ENCODE measurements at places on chromosomes 13 and 19.

- DNase-seq, result peak; percentile 16
Observed at GRCh38 chr19:10430505-10431253, 10.3 kb downstream of the PDE4A start.

DNA sequence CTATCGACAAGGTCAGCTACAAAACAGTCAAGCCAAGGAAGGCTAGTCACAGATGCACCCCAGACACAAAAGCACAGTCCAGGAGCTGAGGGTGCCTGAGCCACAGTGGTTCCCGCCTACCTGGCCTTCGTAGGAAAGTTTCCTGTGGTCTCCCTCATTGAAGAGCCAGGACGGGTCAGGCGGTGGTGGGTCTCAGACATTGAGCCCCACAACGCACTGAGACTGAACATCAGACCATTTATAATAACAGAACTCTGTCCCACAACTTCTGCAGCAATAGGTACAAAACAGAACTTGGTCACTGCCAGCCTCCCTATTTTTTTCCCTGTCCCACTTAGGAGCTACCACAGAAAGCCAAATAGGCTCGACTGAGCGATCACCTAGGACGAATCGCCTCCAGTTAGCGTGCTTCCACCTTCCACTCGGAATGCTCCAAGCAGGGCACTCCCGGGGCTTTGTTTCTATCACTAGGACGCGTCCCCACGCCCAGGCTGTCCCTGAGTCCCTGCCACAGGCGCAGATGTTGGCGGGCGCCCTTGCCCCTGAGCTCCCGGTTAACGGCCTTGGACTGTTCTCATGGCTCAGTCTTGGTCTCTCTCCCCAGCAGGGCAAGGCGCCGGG is 640 bp upstream of the ZNF544 start:
- no peak for DNase-seq

GRCh38 chr19:49799798-49800376 is 13.2 kb downstream of the FUZ start:
- no peak for DNase-seq

DNA sequence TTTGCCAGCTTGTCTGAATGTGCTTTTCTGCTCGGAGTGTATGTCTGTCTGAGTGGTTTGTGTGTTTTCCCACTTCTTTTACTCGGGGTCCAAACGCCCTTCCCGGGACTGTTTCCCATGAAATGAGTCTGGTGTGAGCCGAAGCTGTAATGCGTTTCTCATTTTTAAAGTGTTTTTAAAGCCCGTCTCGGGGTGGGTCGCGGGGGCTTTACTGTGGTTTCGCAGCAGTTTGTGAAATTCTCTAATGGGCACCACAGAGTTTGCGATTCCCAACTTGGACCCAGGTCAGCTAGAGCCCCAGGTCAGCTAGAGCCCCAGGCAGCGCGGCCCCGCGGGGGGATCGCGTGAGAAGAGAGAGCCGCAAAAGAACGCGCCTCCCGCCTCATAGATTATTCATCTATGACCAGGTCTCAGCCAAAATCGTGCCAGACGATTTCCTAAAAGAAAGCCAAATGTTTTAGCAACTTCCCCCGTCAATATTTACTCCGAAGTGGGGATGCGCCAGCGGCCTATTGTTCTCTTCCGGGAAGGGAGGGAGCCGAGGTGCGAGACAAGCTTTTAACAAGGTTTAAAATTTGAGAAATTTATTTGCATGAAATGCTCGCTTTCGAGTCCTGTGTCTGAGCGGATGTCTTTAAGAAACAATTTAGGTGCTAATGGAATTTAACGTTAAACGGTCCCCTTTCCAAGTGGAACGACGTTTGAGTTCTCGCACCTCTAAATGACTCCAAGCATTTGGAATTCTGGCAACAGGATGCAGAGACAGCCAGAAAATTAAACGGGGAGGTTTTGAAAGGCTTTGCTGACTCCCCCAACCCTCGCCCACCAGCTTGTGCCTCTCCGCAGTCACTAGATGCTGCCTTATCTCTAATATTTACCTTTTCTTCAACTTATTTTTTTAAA is 2.2 kb downstream of the ZIC2 start:
- DNase-seq, result no peak

- DNase-seq, result peak; percentile 100
Observed at GRCh38 chr13:110869805-110870706, 44.8 kb downstream of the ANKRD10 start.

DNA sequence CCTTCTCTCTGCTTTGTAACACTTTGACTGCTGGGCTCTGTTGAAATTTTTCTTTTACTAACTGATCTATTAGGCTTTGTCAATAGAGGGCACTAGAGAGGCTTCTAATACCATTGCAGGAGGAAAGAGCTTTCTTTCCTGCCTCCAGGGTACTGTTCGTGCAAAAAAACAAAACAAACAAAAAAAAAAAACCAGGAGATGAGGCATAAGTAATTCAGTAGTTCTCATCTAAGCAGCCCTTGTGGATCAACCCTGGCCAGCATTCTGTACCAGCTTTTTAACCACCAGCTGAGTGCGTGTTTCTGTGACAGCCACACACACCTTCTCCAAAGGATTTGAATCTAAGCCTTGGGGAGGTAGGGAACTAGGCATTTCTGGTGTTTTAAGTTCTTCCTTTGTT is 1707.6 kb upstream of the SLC10A2 start:
- DNase-seq, result peak; percentile 69

DNA sequence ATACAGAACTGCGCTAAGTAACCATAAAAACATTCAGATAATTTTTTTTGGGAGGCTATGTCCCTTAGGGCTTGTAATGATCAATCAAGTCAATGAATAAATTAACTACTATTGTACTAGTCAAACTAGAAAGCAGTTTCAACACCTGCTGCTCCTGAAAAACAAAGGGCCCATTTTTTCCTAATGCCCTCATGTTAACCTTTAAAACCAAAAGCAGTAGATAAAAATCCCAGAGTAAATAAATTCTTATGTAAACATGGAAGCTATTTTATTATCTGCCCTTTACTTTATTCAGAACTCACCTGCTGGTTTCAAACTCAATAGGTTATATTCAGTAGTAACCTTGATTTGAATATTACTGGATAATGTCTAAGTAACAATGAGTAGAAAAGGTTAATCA is 159.5 kb upstream of the STARD13 start:
- DNase-seq, result no peak

- DNase-seq, result no peak
Observed at GRCh38 chr19:41564515-41565378, 11.2 kb upstream of the CEACAM21 start.

DNA sequence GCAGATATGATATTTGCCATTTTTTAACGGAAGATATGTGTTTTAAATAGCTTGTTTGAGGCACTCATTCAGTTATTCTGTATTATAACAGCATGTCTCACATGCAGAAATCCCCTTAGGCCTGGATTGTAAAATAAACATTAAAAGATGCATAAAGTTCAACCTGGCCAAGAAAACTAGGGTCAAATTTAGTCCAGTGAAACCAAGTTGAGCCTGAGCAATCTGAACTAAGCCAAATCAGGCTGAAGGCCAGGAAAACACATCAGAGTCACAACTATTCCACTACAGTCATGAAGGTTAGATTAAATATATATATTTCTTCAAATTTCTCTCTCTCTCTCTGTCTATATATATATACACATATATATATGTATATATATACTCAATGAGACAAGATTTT is 504.8 kb downstream of the SLITRK1 start:
- DNase-seq, result no peak

DNA sequence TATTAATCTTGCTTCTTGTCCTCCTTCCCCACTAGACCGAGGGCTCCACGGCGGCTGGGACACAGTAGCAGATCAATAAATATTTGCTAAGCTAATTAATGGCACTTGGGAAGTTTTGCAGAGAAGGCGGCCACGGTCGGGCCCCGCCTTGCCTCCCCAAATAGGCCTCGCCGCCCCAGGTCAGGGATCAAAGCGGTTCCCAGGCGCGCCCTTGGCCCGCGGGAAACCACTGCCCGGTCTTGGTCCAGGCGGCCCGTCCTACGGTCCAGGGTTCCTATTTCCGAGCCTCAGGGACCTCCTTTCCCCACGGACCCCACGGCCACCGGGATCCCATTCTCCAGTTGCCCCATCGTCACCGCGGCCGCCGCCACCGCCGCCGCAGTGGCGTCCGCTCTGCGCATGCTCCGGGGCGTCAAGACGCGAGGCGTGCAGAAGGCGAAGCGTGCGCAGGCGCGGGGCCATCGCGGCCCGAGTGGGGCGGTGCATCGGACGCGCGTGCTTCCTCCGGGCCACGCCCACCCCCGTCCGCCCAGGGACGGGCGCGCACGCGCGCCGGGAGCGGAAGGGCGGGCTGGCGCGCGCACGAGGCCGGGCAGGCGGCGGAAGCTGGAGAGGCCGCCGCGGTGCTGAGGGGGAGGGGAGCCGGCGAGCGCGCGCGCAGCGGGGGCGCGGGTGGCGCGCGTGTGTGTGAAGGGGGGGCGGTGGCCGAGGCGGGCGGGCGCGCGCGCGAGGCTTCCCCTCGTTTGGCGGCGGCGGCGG is at the start of gene SMARCA4:
Gene SMARCA4 (plus strand): TSS at position 717 of the 759 bp plus-strand sequence. CDS start 23,122 bp downstream, outside the sequence.
- DNase-seq, result peak; percentile 97

DNA sequence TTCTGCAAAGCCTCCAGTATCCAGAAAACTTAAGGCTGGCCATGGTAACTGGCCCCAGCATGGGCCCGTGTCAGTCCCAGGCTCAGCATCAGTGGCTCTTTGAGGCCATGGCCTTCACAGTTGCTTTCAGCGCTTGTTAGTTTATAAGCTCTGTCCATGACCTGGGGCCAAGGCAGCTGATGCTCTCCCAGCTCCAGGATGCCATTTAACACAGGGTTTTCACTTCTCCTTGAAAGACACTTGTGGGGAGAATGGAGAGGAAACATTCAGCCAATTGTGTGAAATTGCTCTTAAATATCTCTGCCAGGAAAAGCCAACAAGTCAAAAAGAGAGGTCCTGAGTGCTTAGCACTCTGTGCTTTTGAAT is 321.3 kb downstream of the FOXO1 start:
- DNase-seq, result peak; percentile 4

- DNase-seq, result no peak
Observed at GRCh38 chr13:34425327-34425949, 516.6 kb upstream of the NBEA start.

DNA sequence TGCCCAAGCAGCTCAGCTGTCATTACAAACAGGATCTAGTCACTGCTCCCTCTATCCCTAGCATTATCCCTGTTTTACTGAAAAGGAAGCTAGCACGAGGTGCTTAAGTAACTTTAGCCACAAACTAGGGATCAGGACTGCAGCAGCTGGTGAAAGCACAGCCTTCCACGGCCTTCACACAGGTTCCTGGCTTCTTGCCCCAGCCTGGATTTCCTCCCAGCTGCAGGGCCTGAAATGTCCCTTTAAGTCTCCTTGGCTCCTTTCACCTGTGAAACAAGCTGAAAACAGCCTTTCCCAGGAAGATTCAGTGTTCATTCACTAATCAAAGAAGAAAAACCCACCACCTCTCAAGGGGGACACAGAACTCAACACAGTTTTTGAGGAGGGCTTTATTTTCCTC is 754.5 kb downstream of the DIAPH3 start:
- peak; percentile 77 for DNase-seq

- DNase-seq, result no peak
Observed at GRCh38 chr19:46368116-46368515, 21.2 kb downstream of the PPP5C start.

DNA sequence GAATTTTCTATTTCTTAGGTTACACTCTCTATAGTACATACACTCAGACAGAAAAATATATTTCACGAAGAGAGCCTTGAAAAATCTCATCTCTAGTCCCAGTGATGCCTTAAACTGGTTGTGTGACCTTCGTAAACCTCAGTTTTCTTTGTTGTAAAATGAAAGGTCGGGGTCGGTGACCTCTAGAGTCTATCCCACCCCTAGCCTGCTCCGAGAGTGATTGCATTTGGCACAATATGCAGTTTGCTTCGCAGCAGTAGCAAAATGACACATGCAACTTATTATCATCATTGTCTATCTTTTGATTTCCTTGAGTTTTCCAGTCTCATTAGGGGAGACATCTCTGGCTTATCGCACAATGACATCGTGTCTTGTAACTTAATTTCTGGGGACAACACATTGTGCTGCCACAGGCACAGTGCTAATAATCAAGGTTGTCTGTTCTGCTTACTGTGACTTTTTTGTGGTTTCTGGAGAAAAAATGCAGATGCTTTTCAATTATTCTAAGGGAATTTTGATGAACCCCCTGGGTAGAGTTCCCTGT is 115.0 kb downstream of the GGACT start:
- DNase-seq, result no peak

DNA sequence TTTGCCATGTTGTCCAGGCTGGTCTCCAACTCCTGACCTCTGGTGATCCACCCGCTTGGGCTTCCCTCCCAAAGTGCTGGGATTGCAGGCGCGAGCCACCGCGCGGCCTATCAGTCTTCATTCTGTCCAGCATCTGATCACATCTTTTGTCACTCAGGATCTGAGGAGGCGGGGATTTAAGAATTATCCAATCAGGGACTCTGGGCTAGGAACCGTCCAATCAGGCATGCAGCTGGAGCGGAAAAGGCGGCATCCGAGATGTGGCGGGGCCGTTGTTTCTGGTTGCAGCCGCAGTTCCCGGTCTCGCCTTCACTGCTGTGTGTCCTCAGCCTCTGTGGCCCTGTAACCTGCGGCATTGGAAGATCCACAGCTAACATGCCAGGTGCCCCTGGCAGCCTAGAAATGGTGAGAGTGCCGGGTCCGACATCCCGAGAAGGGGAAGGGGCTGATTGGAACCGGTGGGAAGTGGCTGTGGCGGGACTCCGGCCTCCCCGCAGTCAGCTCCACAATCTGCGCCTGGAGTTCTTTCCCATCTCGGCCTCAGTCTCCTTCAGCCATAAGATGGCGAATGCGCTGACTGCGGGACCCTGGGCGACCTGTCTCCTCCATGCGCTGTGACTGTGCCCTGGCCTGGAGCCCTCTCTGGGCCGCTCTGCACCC is at the start of gene ZNF729:
Gene ZNF729 (plus strand): TSS at position 291 of the 660 bp plus-strand sequence. CDS start 85 bp downstream, at position 376.
- no peak for DNase-seq

DNA sequence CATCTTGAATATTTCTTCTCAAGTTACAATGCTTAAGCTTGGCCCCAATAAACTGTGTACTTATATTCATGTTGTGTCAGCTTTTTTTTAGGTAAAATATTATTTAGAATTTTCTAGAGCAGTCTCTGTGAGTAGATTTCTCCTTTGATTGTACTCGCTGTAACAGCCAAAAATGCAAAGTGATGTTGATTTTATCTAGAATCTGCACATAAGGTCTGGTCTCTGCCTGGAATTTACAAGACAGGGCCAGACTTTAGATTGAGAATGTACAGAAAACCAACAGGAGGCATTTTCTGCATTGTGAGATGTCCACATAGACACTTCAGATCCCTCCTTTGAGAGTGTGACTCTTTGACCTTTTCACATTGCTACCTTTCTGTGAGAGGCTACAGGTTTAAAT is 43.1 kb upstream of the ZNF681 start:
- DNase-seq, result no peak

DNA sequence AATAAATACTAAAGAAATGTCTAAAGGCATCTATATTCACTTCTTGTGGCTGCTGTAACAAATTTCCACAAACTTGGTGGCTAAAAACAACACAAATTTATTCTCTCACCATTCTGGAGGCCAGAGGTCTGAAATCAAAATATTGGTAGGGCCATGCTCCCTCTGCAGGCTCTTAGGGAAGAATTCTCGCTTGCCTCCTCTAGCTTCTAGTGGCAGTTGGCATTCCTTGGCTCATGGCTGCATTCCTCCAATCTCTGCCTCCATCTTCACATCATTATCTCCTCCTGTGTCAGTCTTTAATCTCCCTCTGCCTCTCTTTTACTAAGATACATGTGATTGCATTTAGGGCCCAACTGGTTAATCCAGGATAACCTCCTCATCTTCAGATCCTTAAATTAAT is 54.1 kb upstream of the RFXAP start:
- DNase-seq, result no peak

- DNase-seq, result no peak
Observed at GRCh38 chr13:57253551-57253950, 86.6 kb downstream of the PRR20E start.

- no peak for DNase-seq
Observed at GRCh38 chr13:37596805-37597204, 1.8 kb downstream of the POSTN start.

- no peak for DNase-seq
Observed at GRCh38 chr13:112248862-112249592, 127.1 kb upstream of the SPACA7 start.
